Osteocyte (in vitro differentiated cells): ENCODE measurements at places on chromosomes 2 and 18.

- no peak for DNase-seq
These were observed 529 bp upstream of the MTA3 start for GRCh38 chr2:42567806-42568400.

GRCh38 chr2:171480908-171481307 lies 41.4 kb upstream of the CYBRD1 start:
- no peak for DNase-seq

- no peak for DNase-seq
These were observed 34.6 kb downstream of the HS6ST1 start for GRCh38 chr2:128284037-128284441.

DNA sequence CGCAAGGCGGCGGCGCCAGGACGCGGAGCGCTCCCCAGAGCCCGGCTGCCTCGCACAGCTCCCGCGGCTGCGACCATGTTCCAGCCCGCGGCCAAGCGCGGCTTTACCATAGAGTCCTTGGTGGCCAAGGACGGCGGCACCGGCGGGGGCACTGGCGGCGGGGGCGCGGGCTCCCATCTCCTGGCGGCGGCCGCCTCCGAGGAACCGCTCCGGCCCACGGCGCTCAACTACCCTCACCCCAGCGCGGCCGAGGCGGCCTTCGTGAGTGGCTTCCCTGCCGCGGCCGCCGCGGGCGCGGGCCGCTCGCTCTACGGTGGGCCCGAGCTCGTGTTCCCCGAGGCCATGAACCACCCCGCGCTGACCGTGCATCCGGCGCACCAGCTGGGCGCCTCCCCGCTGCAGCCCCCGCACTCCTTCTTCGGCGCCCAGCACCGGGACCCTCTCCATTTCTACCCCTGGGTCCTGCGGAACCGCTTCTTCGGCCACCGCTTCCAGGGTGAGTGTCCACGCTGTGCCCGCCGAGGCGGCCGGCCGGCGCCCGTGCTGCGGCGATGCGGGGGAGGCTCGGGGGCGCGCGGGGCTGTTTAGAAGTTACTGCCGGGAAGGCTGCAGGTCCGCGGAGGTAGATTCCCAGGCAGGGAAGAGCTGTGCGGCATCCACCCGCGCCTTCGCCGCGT lies 696 bp downstream of the EMX1 start:
- DNase-seq: peak; percentile 82

- no peak for DNase-seq
These were observed 350.7 kb upstream of the SPRED2 start for GRCh38 chr2:65782996-65783650.

DNA sequence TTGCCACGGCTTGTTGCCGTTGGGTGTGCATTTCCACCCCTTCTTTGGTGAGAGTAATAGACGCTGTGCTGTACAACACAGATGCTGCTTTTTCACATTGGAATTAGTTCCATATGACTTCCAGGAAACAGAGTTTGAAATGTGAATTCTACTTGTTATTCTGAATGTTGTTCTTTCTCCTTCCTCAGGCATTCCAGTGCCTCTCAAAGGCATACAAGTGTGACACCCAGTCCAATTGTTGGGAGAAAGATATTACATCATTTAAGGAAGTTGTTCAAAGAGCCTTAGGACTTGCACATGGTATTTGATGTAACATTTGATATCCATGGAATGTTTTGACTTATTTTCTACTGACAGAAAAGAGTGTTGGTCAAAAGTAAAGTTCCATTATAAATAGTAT lies 134.4 kb upstream of the LTBP1 start:
- DNase-seq: no peak

GRCh38 chr18:35278969-35279368 lies 11.1 kb downstream of the ZSCAN30 start:
- no peak for DNase-seq

GRCh38 chr2:9751831-9752230 lies 91.4 kb upstream of the TAF1B start:
- no peak for DNase-seq

GRCh38 chr18:74868461-74868860 lies 270.8 kb downstream of the ZNF407 start:
- DNase-seq: no peak

DNA sequence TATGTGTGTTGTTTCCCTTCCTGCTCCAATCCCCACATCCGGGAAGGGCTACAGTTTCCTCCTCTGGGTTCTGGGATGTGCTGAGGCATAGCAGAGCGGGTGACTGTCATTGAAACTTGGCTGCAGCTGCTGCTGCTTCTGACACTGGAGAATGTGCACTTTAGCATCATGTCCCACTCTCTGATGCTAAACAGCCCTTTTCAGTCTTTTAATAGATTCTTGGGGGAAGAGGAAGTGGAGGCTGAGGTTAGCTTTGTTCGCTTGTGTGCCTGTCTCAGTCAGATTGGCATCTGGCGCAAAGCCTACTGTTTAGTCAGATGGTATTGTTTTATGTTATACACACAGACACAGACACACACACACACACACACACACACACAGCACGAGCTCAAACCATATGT lies 136.5 kb upstream of the RND3 start:
- no peak for DNase-seq
